Stimulated activated CD4-positive, alpha-beta T cell treated with anti-CD3 and anti-CD28 coated beads, Interleukin-1b, Interleukin-23, amount 100 ng/mL, for 48 hours (primary cell): ENCODE measurements at places on chromosomes 4 and X.

DNA sequence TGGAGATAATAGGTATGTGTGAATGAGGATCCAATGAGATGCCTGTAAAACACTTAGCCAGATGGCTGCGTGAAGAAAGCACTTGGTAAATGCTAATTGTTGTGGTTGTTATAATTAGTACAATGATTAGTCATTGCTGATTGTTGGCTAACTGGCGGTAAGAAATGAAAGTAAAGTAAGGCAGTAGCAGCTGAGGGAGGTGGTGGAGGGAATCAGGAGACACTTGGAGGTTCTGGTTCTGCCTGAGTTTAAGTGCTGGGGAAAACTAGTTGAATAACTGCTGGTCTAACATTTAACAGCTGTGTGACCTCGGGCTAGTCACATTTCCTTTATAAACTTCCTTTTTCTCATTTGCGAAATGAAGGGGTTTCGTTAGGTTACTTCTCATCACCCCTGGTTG is 30.9 kb downstream of the CD38 start:
- DNase-seq = no peak

DNA sequence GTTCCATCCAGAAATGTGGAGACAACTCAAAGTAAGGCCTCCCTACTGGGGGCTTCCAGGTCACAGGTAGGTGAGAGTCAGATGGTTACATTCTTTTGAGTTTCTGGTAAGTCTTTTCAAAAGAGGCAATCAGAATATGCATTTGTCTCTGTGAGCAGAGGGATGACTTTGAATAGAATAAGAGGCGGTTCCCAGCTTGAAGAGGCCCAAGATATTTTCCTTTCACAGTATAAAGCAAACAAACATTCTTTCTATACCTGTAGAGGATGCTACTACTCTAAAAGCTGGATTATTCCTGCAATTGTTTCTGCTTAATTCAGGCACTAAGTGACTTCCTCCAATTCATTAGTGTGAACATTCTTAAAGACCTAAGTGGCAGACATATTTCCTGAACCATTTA is 44.4 kb downstream of the DIAPH2 start:
- no peak for DNase-seq

DNA sequence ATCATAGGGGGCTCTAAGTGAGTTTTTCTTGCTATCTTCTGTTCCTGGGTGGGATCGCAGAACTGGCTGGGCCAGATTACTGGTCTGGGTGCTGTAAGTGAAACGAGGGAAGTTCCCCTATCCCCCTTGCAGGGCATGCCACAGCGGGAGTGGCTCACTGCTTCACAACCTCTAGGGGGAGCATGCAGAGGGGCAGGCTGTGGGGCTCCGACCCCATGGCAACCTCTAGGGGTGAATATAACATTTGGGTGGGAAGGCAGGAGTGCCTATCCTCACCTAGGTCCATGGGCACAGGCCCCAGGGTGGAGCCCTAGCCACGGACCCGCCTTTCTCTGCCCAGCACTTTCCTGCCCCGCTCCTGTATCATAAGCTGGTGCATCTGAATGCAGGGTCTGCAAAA is 1.7 kb upstream of the RRAGB start:
- peak; percentile 3 for DNase-seq

DNA sequence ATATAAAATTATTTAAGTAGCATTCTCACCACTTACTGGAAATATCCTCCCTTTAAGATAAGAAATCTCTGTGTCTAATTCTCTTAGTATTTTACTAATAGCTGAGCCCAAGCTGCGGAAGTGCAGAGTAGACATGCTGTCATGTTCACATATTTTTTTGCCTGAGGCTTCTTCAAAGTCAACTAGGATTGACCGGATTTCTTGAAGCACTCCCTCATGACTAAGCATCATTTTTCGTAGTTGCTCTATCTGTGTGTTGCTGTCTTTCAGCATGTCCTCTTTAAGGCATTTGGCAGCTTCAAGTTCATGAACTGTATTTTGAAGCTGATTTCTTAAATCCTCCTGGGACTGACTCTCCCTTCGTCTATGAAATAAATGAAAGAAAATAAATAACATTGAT is 36.9 kb downstream of the CCDC158 start:
- DNase-seq = no peak

- no peak for DNase-seq
Observed at GRCh38 chrX:135327299-135327698, 18.0 kb downstream of the ETDC start.

GRCh38 chr4:168794881-168795280 is 215.2 kb downstream of the CBR4 start:
- no peak for DNase-seq

DNA sequence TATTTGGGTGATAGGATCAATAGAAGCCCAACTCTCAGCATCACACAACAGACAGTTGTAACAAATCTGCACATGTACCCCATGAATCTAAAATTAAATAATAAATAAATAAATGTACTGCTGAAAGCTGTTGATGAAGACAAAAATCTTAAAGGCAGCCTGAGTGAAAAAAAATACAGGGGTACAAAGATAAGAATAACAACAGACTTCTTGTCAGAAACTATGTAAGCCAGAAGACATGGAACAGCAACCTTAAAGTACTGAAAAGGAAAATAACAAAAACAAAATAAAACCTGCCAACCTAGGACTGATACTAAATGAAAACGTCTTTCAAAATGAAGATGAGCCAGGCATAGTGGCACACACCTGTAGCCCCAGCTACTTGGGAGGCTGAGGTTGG is 25.0 kb upstream of the PDLIM5 start:
- no peak for DNase-seq

- DNase-seq = no peak
Observed at GRCh38 chr4:8538703-8539567, 41.3 kb upstream of the GPR78 start.

DNA sequence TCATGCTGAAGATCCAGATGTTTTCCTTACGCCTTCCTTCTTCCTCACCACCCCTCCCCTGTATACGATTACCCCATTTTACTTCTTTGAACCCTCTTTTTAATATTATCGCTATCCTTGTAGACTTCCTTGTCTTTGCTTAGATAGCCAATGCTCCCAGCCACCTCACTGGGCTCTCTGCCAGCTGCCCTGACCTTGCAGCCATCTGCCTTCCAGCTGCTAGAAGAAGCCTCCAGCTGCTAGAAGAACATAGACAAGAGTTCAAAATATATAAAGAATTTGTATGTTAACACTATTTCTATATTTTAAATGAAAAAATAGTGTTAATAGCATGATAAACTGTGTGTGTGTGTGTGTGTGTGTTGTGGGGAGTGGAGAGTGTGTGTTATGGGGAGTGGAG is 374.7 kb downstream of the ANKRD50 start:
- no peak for DNase-seq
